CD4-positive, alpha-beta T cell treated with Interleukin-4 for 4 hours (primary cell): ENCODE measurements at places on chromosomes 12 and 14.
A peak's percentile ranks its signal among the peaks of the same experiment; 100 is the strongest.

DNA sequence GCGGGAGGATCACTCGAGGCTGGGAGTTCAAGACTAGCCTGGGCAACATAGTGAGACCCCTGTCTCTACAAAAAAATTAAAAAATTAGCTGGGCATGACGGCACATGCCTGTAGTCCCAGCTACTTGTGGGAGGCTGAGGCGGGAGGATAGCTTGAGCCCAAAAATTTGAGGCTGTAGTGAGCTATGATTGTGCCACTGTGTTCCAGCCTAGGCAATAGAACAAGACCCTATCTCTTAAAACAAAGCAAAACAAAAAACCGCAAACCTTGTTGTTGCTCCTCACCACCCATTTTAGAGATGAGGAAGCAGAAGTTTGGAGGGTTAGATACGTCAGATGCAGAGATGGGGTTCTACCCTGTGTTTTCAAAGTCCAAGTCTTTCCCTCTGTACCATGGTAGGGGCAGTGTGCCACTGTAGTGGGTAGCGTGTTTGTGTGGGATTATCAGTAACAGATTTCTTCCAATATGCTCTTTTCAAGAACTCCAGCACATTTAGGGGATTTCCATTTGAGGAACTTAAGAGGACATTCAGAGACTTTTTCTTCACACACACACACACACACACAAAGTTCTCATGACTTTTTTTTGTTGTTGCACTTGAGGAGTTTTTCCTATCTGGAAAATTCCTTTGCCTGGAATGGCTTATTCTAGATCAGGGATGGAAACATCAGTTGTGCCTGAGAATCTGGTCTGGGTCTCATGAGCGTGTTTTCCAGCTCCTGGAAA lies 186.5 kb downstream of the CHST11 start:
- peak; percentile 13 for DNase-seq

GRCh38 chr14:69703047-69704039 lies 63.6 kb upstream of the SRSF5 start:
- DNase-seq = no peak

GRCh38 chr12:21354641-21355040 lies 18.1 kb upstream of the IAPP start:
- DNase-seq = no peak

DNA sequence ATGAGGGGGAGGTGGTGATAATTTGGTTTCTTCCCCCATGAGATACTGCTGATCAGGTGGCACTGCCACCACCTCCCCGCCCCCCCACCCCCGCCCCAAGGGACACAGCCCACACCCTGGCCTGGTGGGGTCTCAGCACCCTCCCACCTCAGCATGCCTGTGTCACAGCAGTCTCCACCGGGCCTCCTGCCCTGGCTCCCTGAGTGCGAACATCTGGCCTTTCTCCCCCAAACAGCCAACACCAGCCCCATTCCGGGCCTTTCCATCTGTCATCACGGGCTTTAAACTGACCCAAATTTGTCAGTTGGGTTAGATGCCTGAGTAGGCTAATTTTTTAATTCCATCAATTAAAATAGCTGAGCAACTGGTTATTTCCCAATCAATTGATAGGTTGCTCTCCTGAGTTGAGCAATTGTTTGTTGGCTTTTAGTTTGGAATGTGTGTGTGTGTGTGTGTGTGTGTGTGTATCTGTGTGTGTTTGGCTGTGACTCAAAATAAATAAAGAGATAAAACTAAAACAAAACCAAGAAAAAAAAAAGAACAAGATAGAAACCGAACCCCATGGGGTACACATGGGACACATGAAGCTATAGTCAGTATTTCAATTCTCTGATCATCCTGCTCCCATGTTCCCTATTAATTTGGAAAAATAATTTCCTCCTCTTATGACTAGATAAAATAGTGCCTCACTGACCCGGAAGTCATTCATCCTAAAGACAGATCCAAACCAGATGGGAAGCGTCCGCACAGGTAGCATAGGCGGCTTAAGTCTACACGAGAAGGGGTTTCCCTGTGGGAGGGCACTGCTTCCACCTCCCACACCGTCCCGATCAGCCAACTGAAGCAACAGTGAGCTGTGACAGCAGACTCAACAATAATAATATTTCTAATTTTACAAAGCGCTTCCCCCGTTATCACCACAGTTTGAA lies 7.4 kb downstream of the SERPINA12 start:
- DNase-seq = no peak

DNA sequence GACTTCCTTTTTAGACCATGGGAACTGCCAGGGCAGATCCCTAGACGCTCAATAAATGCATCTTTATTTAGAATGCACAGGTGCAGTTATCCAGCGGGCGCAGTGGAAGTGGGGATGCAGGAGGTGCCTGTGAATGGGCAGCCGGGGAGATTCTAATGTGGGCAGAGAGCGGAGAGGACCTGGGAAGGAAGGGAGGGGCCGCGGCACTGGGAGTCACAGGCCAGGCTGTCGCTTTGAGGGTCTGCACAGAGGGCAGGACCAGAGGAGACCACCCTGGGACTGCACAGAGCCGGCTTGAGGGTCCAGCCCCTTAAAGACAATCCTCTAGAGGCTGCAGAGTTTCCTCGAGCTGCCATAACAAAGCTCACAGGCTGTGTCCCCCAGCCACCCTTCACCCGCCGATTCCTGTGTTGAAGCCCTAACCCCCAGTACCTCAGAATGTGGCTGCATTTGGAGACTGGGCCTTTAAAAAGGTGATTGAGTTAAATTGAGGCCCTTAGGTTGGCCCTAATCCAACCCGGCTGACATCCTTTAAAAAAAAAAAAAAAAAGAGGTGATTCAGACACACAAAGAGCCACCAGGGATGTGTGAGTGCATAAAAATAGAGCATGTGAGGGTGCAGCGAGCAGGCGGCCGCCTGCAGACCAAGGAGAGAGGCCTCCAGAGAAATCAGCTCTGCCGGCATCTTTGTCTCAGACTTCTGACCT lies 44.4 kb upstream of the PPP2R5C start:
- peak; percentile 27 for DNase-seq

DNA sequence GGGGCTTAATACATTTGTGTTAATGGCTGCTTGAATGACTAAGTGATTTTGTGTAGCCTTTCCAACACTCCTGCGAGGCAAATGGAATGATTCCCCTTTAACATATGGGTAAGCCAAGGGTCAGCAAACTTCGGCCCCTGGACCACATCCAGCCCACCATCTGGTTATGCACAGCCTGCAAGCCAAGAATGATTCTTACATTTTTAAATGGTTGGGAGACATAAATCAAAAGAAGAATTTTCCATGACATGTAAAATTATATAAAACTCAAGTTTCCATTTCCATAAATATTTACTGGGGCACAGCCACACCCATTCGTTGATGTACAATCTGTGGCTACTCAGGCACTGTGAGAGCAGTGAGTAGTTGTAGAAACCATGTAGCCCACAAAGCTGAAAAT lies 9.0 kb downstream of the SLC8B1 start:
- DNase-seq = no peak

- DNase-seq = no peak
These were observed 333.3 kb downstream of the SLC16A7 start for GRCh38 chr12:59929110-59929509.

- DNase-seq = no peak
These were observed 126.8 kb upstream of the EVL start for GRCh38 chr14:99938376-99938775.

GRCh38 chr12:124545508-124546418 lies 21.6 kb downstream of the NCOR2 start:
- DNase-seq = peak; percentile 24

- DNase-seq = no peak
These were observed 21.4 kb upstream of the SEL1L start for GRCh38 chr14:81555051-81555450.

GRCh38 chr12:29783773-29784666 lies at the start of gene TMTC1:
TSS of gene TMTC1 (minus strand) at chr12:29783942. CDS start at chr12:29783751, 191 bp downstream.
- DNase-seq = no peak
